Epithelial cell of esophagus (primary cell): ENCODE measurements at places on chromosomes 1 and 21.

- DNase-seq = no peak
Measured at GRCh38 chr1:205230982-205231381, 3.2 kb downstream of the TMCC2 start.

GRCh38 chr1:1285611-1286311 lies 5.5 kb downstream of the SCNN1D start:
- no peak for DNase-seq

DNA sequence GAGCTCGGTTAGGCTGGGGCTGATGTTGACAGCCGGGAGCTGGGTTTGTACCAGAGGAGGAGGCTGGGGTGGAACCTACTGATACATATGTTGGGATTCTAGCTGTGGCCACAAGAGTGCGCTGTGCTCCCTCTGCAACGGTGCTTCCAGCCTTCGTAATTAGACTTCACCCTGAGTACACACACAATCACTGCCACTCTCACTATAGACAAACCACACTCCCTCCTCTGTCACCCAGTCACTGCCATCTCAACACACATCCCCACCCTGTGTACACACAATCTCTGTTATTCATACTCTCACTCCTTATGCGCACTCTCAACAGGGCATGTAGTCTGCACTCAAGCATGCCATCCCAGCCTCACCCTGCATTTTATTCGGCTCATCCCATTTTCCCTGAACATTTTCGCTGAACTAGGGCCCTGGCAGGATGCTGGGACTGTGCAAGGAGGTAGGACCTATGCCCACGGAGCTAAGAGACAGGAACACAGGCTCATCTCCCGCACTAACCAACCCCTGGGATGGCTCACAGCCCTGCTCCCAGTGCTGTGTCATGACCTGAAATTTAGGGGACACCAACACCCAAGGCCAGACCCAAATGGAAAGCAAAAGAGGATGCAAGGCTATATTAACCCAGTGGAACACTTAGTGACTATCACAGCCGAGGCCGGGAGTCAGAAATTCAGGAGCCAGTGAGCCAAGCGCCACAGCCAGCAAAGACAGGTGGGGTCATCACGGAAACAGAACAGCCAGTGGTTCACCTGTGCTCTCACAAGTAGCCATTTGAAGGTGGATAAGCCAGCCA lies 5.7 kb downstream of the GJB3 start:
- DNase-seq = peak; percentile 81

DNA sequence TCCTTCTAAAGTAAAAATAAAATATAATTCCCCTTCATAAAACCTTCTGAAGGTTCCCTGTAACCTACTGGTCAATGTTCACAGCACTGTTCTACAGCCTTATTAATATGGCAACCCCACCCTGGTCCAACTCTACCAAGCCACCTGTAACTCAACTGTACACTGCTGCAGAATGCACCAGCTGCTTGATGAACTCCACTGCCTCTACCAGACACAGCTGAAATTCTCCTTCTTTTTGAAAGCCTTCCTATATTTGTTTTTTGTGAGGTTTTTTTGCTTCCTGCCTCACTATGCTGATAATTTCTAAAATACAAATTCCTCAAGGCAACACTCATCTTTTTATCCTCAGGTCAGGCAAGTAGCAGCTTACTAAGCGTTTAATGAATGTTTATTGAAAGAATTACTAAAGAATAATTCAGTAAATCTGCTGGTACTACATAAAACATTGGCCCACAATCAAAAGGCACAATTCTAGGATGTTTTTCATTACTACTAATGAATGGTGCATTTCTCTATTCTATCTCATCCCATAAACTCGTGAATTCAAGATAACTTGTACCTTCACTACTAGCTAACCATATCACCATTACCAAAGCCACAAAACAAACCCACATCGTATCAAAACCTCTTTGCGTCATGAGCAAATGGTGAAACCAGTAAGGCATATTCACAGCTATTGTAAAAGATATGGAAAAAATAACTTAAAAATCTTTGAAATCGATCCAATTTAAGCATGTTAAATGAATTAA lies 2.4 kb downstream of the SSX2IP start:
- DNase-seq = no peak

DNA sequence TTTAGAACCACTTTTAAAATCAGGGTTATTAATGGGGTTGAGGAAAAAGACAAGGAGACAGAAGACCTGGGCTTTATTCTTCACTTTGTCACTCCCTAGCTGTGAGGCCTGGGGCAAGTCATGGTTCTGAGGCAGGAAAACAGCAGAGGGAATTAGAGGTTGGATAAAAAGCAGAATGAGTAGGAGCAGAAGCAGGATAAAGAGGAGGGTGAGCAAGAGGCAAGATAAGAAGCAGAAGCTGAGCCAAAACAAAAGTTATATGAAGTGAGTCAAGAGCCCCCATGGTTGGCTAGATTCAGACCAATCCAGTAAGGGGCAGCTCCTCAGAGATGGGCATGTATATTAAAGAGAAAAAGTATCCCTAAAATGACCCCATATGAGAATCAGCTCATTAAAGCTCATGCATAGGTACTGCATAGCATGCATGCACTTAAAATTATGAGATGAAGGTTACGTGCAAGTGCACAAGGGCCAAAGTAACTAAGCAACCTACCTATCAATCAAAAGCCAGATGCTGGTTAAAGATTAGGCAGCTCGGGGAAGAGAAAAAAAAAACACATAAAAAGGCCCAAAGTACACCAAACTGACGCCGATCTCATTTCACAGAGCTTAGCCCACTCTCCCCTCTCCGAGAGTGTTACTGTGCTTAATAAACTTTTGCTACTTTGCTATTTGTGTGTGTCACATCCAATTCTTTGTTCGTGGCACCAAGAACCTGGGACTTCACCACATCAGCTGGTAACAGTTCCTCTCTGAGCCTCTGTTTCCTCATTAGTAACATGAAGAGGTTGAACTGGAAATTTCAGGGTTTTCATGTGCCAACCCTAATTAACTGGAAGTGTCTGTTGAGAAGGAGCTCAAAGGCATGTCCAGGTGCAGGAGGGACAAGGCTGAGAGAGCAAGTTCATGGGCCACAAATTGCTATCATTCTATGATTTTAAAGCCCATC lies 2.2 kb downstream of the AVPR1B start:
- no peak for DNase-seq
